ENCODE measurements at places on chromosomes 13 and 19. TPM values are rescaled to one million over a fixed set of nuclear protein-coding genes. Genes with fewer than 3 reads are reported as not detected.

The IGFL3 gene
- total RNA-seq: 5.9 TPM

DNA sequence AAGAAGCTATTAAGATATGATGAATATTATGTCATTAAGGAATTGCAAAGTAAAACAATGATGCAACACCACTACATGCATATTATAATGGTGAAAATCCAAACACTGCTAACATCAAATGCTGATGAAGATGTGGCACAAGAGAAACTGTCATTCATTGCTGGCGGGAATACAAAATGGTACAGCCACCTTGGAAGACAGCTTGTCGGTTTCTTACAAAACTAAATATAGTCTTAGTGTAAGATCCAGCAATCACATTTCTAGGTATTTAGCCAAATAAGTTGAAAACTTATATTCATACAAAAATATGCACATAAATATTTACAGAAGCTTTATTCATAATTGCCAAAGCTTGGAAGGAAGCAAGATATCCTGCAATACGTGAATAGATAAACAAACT, 114.9 kb upstream of the EDNRB start:
- no peak for DNase-seq

The KLF5 gene
- 30.9 TPM for total RNA-seq

DNA sequence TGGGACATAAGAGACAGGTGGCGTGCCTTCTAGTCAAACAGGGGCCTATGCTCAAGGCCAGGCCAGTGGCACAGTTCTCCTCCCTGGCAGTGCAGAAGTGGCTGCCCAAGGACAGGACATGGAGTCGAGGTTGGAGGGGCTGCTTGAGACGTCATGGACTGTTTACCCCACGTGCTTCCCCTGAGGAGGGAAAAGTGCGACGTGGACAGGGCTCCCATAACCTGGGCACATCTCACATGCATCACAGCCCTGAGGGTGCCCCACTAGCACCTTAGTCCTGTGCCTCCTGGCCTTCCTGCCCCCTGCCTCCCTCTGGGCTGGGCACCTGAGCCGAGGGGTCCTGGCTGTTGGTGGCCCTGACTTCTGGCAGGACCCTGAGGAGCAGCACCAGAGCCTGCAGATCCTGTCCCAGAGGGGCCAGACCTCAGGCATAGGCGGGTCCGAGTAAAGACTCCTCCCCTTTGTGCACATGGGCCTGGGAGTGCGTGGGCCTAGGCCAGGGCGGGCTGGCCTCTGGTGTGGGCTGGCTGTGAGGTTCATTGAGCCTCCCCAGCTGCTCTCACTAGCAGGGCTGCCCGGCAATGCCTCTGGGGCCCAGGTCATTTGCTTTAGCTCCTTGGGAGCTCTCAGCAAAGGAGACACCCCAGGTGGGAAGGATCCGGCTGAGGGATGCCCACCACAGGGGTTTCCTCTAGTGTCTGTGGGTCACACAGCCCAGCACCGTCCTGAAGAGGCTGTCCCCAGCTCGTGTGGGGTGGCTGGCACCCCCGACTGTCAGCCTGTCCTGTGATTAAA, 65.7 kb downstream of the CEBPG start:
- DNase-seq: no peak

The IRGC gene
- total RNA-seq: not detected

- no peak for DNase-seq
Measured at GRCh38 chr13:111123221-111123620, 8.1 kb downstream of the ARHGEF7 start.

GRCh38 chr19:4583961-4584669, 24.6 kb upstream of the SEMA6B start:
- DNase-seq: no peak

DNA sequence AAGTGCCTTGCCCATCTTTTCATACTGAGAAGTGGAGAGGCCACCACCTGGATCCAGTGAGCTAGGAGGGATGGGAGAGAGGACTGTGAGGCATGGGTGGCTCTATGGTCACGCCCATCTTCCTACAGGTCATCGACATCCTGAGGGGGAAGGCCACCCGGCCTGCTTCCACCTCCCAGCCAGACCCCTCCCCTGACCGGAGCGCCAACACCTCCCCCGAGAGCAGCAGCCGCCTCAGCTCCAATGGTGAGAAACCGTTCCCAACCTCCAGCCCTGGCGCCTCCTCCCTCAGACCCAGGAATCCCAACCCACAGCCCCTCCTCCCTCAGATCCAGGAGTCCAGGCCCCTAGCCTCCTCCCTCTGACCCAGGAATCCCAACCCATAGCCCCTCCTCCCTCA, 10.1 kb downstream of the BCL3 start:
- DNase-seq: no peak

DNA sequence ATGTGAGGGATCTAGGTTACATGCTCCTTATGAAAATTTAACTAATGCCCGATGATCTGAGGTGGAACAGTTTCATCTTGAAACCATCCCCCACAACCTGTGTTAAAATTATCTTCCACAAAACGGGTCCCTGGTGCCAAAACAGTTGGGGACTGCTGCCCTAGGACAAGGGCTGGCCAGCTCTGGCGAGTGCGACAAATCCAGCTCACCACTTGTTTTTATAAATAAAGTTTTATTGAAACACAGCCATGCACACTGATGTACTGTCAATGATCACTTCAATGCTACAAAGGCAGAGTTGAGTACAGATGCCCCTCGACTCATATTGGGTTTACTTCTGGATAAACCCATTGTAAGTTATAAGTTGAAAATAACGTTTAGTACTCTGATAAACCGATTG, 235.3 kb downstream of the ATP8A2 start:
- DNase-seq: no peak

DNA sequence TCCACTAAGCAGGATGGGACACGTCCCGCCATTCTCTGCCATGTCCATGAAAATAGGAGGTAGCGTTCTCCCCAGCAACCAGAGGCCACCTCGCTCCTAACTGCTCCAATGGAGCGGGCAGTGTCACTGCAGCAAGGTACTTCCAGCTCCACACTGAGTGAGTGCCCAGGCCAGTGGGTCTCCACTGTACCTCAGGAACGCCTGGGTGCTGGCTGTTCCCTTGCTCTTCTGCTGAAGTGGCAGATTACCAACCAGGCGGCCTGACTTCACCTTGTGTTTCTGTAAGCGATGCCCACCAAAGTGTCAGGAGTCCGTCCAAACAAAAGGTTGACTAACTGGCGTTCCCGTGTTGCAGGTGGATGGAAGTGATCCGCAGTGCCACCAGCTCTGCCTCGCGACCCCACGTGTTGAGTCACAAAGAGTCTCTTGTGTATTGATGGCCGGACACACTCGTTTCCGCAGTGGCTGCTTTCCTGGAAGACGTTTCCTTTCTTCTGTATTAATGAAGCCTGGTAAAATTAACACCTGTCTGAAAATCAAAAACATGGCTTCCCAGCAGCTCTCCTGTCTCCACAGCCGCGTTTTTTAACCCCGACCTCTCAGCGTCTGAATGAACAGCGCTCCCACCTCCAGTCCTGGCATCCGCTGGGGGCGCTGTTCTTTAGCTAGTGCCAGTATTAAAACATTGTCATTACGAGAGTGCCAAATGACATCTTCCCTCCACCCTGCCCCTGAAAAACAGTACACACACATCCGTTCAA, 128.8 kb downstream of the STK24 start:
- DNase-seq: peak; percentile 25

The ADM5 gene
- total RNA-seq: 0.69 TPM

The FUT3 gene
- total RNA-seq: 0.30 TPM

Data from skin of body (tissue), 3 donors.